ENCODE measurements at places on chromosomes 1 and 21.

- no peak for DNase-seq
Measured at GRCh38 chr1:229032375-229032774, 238.5 kb upstream of the RAB4A start.

DNA sequence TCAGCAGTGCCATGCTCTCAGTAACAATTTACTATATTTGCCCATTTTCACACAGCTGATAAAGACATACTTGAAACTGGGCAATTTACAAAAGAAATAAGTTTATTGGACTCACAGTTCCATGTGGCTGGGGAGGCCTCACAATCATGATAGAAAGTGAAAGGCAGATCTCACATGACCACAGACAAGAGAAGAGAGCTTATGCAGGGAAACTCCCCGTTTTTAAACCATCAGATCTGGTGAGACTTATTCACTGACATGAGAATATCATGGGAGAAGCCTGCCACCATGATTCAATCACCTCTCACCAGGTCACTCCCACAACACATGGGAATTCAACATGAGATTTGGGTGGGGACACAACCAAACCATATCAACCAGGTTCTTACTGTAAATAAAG, 112.1 kb upstream of the C1orf87 start:
- DNase-seq = no peak

GRCh38 chr21:38436341-38436740, 61.9 kb downstream of the ERG start:
- DNase-seq = no peak

- DNase-seq = no peak
Measured at GRCh38 chr1:220652995-220653394, 37.2 kb upstream of the C1orf115 start.

DNA sequence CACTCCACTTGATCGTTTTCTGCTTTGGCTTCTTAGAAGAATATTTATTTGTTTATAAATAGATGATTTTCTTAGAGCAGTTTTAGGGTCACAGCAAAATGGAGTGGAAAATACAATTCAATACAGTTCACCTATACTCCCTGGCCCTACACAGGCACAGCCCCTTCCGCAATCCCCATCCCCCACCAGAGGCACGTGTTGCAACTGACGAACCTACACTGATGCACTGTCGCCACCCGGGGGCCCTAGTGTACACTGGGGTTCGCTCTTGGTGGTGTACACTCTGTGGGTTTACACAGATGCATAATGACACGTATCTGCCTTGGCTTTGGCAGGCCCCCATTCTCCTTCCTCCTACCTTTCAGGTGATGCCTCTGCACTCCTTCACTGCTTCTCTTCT, 8.0 kb downstream of the ECHDC2 start:
- DNase-seq = no peak

DNA sequence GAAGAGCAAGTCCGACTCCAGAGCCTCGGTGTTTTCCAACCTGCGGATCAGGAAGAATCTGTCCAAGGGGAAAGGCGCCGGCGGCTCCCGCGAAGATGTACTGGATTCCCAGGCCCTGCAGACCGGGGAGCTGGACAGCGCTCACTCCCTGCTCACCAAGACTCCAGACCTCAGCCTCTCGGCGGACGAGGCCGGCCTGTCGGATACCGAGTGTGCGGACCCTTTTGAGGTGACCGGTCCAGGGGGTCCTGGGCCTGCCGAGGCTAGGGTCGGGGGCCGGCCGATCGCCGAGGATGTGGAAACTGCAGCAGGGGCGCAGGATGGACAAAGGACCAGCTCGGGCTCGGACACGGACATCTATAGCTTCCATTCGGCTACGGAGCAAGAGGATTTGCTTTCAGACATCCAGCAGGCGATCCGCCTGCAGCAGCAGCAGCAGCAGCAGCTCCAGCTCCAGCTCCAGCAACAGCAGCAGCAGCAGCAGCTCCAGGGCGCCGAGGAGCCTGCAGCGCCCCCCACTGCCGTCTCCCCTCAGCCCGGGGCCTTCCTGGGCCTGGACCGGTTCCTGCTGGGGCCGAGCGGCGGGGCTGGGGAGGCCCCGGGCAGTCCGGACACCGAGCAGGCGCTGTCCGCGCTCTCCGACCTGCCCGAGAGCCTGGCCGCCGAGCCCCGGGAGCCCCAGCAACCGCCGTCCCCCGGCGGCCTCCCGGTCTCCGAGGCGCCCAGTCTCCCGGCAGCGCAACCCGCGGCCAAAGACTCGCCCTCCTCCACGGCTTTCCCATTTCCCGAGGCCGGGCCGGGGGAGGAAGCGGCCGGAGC, 827 bp downstream of the FMN2 start:
- peak; percentile 60 for DNase-seq

GRCh38 chr1:60697204-60697994, 385.0 kb upstream of the NFIA start:
- no peak for DNase-seq

DNA sequence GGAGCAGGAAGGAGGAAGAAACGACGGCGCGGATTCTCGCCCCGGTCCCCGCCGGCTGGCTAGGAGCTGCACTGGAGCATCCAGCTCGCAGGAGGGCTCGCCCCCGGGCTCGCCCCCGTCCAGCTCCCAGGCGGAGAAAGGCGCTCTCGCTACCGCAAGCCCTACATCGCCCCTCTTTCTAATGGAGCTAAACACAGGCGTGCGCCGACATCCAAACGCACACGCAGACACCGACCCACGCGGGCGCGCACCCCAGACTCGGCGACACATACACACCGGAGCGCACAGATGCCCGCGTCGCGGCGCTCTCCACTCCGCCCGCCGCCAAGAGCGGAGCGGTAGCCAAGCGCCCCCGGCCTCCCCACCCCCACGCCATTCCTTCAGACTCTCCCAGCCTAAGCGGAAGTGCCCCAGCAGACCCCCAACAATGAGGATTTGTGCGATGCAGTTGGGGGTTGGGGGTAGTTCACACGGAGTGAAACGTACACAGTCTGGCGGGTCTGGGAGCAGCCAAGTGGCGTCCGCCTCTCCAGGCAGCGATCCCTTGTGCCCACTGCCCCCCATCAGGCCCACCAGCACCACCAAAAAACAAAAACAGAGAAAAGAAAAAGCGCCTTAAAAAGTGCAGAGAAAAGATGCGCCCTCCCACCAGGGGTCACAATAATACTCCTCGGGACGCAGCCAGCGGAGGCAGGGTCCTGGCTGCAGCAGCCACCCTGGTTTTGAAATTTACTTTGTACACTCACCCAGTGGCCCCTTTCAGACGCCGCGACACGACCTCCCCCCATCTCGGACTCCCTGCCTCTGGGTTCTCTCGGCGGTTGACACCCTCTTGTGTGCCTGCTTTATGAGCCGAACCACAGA, 1.4 kb downstream of the DAB1 start:
- no peak for DNase-seq

DNA sequence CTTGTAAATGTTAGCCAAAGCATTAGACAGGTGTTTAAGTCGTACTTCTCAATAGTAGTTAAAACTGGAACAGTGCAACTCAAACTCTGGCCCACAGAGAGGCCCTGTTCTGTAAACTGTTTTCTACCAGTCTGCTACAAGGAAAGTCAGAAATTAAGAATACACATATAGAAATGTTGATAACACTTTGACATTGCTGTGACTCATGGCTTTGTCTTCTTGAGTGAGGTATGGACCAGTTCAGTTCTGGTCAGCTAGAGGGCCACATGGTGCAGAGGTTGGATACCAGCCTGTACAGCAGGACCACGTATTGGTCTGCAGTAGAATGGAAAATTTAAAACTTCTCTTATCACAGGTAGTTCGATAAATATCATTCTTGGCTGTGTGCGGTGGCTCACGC, 22.3 kb downstream of the ZBTB8B start:
- DNase-seq = no peak
